ENCODE measurements at places on chromosomes 2 and 18. TPM values are rescaled to one million over a fixed set of nuclear protein-coding genes. Genes with fewer than 3 reads are reported as not detected.

MDH1B gene
- 0.58 TPM for total RNA-seq

TNS1 gene
- 174 TPM for total RNA-seq

DCTN1 gene
- total RNA-seq = 122 TPM

SOX11 gene
- total RNA-seq = not detected

SP5 gene
- 1.2 TPM for total RNA-seq

FAM136A gene
- total RNA-seq = 5.3 TPM

ZNF804A gene
- not detected for total RNA-seq

DYNC1I2 gene
- total RNA-seq = 78.4 TPM

C2orf15 gene
- total RNA-seq = not detected

CDH2 gene
- 9.2 TPM for total RNA-seq

FSHR gene
- not detected for total RNA-seq

CROCC2 gene
- 4.9 TPM for total RNA-seq

CCDC142 gene
- 19.1 TPM for total RNA-seq

ABCG5 gene
- not detected for total RNA-seq

GPR45 gene
- not detected for total RNA-seq

VIT gene
- not detected for total RNA-seq

CRYGC gene
- not detected for total RNA-seq

CLEC4F gene
- 0.37 TPM for total RNA-seq

SUPT7L gene
- total RNA-seq = 50.9 TPM

FSIP2 gene
- total RNA-seq = 6.4 TPM

CCDC178 gene
- not detected for total RNA-seq

SRD5A2 gene
- 0.18 TPM for total RNA-seq

ASPRV1 gene
- 6.4 TPM for total RNA-seq

AKAIN1 gene
- total RNA-seq = not detected

UGT1A6 gene
- total RNA-seq = 184 TPM

FAM228A gene
- 1.3 TPM for total RNA-seq

NCKAP5 gene
- total RNA-seq = 0.58 TPM

SCG2 gene
- 11.7 TPM for total RNA-seq

REEP1 gene
- 19.3 TPM for total RNA-seq

HOXD12 gene
- total RNA-seq = not detected

ZSWIM2 gene
- not detected for total RNA-seq

PASK gene
- total RNA-seq = 56.7 TPM

E2F6 gene
- 24.6 TPM for total RNA-seq

MBOAT2 gene
- 65.5 TPM for total RNA-seq

POTEC gene
- not detected for total RNA-seq

GCC2 gene
- 48.7 TPM for total RNA-seq

SMPD4 gene
- total RNA-seq = 49.6 TPM

ACOXL gene
- not detected for total RNA-seq

TCF23 gene
- total RNA-seq = not detected

PLCL1 gene
- 2.2 TPM for total RNA-seq

TFCP2L1 gene
- 62.4 TPM for total RNA-seq

STARD6 gene
- not detected for total RNA-seq

RTKN gene
- total RNA-seq = 111 TPM

CERKL gene
- total RNA-seq = not detected

SPC25 gene
- total RNA-seq = not detected
